Stimulated activated CD8-positive, alpha-beta memory T cell treated with anti-CD3 and anti-CD28 coated beads, Interleukin-15, amount 100 ng/mL, for 4 hours (primary cell): ENCODE measurements at places on chromosomes 16 and 17.

GRCh38 chr16:54422569-54422978, 136.0 kb upstream of the IRX3 start:
- DNase-seq = no peak

DNA sequence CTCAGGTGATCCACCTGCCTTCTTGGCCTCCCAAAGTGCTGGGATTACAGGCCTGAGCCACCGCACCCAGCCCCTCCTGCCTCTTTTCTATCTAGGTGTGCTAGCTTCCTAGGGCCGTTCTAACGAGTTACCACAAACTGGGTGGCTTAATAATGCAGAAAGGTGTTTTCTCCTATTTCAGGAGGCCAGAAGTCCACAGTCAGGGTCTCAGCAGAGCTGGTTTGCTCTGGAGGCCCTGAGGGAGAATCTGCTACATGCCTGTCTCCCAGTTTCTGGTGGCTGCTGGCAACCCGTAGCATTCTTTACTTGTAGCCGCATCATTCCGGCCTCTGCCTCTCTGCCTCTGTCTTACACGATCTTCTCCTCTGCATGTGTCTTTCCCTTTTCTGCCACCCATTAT, 89.2 kb downstream of the NTN1 start:
- DNase-seq = no peak

DNA sequence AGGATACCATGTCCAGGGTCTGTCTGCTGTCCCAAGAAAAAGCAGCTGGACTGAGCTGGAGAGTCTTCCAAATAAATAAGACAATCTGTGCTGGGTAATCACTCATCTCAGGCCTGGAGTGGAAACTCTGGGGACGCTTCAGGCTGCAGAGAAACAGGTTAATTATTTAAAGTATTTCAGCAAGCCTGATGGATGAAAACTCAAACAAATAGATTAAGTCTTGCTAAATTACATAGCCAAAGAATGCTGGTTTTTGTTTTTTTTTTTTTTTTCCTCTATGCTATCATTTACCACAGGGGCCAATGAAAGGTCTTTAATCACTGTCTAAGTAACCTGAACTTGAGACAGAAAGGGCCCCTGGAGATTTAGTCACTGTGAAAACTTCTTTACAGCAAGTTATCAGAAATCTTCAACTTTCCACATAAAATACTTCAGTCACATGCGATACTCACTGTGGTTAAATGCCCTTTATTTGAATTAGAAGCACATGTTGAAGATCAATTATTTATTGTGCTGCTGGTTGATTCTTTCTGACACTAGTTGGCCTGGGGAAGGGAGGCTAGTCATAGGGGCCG, 31.0 kb upstream of the KCNJ2 start:
- DNase-seq = no peak

DNA sequence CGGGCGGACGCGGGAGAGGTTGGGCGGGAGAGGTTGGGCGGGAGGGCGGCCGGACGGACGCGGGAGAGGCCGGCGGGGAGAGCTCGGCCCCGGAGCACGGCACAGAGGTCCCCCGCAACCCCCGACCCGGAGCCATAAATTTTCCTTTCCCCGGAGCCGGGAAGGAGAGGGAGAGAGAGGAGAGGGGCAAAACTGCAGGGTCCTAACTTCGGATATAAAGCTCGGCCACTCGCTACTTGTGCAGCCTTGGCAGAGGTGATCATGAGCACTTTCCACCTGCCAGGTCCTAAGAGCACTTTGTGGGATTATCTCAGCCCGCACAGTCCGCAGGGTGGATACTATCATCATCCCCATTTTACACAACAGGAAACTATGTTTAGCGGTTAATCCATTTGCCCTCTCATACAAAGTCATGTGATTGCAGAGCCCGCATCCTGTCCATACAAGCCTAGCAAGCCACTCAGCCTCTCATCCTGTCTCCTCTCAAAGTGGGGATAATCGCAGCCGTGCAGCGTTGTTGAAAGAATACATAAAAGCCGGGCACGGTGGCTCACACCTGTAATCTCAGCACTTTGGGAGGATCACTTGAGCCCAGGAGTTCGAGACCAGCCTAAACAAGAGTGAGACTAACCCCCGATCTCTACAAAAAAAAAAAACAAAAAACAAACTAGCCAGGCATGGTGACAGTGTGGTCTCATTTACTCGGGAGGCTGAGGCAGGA, 780 bp upstream of the DCAKD start:
- DNase-seq = peak; percentile 4

- DNase-seq = no peak
These were observed 25.1 kb upstream of the CCNF start for GRCh38 chr16:2404099-2404498.

DNA sequence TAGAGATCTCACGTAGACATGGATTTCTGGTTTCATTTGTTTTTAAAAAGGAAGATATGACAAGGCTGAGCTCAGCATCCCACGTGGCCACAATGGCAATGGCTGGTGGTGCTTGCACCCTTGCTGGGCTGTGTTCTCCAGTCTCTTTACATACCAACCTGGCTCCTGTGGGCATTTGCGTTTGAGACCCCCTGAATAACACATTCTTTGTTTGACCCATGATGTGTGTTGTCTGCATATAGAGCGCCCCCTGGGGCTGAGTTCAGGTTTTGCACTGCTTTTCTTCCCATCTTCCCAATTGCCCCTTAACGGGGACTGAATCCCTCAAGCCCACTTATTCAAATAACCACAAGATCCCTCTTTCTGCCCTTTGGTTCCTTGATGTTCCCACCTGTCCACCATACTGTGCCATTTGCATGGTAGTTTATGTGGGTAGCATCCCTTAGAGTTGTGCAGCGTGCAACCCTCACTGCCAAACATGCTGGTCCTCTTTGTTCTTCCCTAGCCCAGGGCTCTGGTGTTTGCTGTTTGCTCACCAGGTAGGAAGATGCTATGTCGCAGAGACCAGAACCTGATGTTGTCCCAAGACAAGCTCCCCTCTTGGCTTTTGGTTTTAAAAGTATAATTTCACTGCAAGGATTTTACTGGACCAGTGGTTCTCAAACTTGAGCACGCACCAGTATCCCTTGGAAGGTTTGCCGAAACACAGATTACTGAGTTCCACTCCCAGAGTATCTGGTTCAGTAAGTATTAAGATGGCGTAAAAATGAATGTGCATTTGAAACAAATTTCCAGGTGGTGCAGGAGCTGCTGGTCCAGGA, 38.5 kb upstream of the NKD1 start:
- DNase-seq = no peak

GRCh38 chr16:53937161-53937880, 233.4 kb downstream of the FTO start:
- DNase-seq = no peak

DNA sequence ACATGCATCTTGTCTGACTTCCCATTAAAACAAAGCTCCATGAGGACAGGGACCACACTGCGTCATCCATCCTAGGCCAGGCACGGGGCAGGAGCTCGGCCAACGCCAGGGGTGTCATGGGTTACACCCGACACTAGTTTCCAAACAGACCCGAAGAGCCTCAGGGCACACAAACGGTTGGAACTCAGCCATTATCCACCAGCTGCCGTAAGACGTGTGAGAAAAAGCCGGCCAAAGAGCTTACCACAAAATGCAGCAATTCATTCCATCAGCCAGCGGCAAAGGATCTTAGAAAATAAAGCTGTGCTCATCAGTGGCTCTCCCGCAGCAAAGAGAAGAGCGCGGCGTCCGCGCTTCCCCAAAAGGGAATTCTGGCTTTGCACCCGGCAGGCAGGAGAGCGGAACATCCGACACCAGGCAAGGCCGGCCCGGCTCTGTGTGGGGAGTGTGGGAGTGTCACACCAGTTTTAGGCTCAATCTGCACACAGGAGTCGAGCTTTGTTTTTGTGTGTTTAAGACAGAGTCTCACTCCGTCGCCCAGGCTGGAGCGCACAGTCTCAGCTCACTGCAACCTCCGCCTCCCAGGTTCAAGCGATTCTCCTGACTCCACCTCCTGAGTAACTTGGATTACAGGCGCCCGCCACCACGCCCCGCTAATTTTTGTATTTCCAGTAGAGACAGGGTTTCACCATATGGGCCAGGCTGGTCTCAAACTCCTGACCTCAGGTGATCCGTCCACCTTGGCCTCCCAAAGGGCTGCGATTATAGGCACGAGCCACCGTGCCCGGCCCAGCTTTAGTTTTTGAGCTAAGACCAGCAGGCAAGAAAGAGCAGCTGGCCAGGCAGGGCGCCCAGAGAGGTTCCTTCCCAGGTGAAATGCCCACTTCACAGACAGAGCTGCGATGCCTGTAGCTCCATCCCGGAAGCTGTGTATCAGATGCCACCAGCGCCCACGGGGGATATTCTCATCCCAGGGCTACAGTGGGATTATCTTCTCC, 1.5 kb downstream of the SLC38A8 start:
- no peak for DNase-seq
